ENCODE measurements at places on chromosomes 7 and 10.

DNA sequence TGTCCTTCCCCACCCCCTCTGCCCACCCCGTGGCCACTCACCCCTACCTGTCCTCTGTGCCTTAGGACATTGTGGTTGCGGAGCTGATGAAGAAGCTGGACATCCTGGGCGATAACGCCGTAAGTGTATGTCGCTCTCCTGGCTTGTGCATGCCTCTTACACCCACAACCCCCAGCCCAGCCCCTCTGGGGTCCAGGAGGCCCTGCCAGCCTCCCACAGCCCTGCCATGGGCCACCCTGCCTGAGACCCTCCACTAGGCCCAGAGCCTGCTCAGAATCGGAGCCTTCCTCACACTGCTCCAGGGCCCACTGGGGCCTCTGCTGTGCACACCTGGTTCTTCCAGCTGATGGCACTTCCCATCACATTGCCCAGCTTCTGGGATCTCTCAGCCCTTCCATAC lies 36.8 kb upstream of the DPYSL4 start:
- no peak for DNase-seq

- no peak for DNase-seq
Observed at GRCh38 chr7:143493751-143494150, 16.1 kb downstream of the TAS2R41 start.

DNA sequence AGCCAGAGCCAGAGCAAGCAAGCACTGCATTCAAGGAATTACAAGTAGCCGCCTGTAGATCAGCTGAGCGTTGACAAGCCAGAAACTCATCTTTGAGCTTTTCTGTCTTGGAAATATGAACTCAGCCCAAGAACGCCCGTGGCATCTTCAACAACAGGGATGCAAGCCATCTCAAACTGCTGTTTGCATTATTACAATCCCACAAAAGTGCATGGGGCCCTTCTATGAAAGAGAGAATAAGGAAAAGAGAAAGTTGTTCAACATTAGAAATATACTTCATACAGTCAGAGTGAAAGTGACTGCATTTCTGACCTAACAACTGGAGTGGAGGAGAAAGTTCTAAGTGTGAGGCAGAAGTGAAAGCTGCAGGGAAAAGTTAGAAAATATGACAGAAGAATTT lies 6.5 kb downstream of the SGCE start:
- DNase-seq, result no peak

- DNase-seq, result no peak
Observed at GRCh38 chr7:45394117-45394708, 180.0 kb upstream of the ADCY1 start.

GRCh38 chr7:149027611-149028345 lies 527 bp downstream of the PDIA4 start:
- DNase-seq, result no peak

DNA sequence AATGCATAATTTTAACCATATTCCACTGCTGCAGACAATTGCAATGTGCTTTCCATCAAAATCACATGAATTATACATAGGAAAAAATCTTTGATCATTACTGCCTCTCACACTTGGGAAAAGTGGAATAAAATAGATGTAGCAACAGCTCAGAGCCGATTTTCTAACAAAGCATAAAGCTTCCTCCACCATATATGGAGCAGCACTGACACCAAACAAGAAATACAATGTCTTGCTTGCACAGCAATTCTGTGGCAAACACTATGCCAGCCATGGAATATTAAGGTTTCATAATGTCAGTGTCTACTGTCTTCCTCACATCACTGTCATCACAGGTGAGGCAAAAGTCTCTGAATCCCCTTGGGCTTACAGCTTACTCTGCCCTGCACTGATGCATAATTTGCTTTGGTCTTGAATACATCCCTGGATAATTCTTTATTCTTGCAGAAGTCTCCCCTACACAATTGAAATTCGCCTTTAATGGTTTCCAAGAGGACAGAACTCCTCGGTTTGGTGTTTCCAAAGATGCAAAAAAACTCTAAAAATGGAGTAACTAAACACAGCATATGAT lies 198.5 kb downstream of the CACNA2D1 start:
- DNase-seq, result no peak

GRCh38 chr10:88500656-88501055 lies 82.5 kb downstream of the RNLS start:
- no peak for DNase-seq

GRCh38 chr10:11406746-11407145 lies 204.7 kb downstream of the USP6NL start:
- no peak for DNase-seq

DNA sequence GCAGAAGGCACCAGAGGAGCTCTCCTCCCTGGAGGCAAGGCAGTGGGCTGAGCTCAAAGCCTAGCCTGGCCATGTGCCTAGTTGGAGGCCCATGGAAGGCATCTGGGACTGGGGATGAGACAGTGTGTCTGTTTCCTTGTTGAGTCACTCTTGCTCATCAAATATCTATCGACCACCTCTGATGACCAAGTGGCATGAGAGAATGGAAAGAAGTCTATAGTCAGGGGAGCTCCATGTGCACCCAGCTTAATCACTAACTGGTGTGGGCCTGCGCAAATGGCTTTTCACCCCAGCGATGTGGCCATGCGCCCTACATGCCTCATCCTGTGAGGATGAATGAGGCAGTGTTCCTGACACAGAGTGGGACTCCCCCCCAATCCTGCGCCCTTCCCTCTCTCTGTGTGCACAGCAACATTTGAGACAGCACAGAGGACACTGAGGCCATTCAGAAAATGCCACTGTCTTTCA lies 229.9 kb downstream of the RPS24 start:
- DNase-seq, result peak; percentile 73
